ENCODE measurements at places on chromosomes 4 and X. TPM values are rescaled to one million over a fixed set of nuclear protein-coding genes. Genes with fewer than 3 reads are reported as not detected.

DNA sequence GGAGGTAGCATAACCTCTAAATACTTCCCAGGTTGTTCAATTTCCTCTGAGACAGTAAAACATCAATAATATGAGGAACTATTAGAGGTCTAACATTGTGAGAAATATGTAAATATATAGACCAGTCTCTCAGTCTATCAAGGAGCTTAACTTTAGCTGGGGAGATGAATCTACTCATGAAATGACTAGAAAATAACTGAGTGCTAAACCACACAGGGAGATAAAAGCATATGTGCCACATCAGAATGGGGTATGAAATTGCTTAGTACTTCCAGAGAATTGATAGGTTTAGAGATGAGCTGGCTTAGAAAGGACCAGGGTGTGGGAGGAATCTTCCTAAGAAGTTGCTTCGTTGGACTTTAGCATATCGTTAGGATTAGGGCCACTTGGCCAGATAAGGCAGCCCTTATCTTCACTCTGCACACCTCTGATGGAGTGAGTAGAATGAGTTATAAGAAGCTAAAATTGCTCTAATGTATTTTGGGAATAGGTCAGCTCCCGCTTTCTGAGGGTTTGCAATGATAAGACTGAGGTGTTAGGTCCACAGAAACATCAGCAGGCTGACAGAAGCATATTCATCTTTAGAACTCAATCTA, 299.2 kb downstream of the UNC5C start:
- DNase-seq = no peak

GRCh38 chr4:77905651-77906263, 43.1 kb downstream of the MRPL1 start:
- no peak for DNase-seq

DNA sequence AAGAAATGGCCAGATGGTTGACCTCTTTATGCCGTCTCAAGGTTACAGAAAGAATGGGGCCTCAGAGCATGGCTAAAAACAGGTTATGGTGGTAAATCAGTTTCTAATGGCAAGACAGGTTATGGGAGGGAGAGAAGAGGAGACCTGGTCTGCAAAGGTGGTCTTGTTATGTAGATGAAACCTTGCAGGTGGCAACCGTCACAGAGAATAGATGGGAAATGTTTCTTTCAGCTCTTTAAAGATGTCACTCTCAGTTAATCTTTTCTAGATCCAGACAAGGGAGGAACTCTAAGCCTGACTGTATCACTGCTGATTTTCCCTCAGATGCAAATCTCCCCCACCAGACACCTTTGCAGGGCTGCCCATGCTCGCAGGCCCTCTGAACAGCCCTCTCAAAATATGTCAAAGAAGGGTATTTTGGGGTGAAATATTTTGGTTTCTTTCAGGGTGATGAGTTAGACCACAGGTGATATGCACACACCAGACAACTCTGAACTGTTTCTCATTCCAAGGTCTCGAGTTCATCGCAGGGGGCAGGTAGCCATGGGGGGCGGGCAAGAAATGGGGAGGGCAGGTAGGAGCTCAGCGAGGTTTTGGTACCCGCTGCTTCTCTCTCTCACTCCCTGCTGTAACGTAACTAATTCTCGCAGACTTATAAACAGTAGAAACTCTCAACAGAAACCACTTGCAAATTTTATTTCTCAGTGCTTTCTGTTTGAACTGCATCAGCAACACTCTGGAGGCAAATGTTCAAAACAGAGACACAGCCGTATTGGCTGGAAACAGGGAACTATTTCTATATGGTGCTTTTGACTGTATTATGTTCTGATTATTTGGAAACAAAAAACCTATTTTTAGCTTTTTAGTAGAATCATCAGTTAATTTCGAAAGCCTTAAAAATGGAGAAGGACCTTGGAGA, 32.4 kb downstream of the CASP3 start:
- DNase-seq = no peak

GRCh38 chr4:10015140-10015753, 6.0 kb downstream of the SLC2A9 start:
- DNase-seq = peak; percentile 67

- no peak for DNase-seq
Observed at GRCh38 chrX:103730796-103731493, 20.2 kb downstream of the TMEM31 start.

The LRIT3 gene
- polyA plus RNA-seq = 0.62 TPM

All from kidney (tissue), 22 donors.